ENCODE measurements at places on chromosomes 16 and 17.

- DNase-seq, result no peak
These were observed 5.1 kb downstream of the SNAI3 start for GRCh38 chr16:88681084-88681680.

- no peak for DNase-seq
These were observed 2.2 kb downstream of the ALDOC start for GRCh38 chr17:28574526-28574925.

DNA sequence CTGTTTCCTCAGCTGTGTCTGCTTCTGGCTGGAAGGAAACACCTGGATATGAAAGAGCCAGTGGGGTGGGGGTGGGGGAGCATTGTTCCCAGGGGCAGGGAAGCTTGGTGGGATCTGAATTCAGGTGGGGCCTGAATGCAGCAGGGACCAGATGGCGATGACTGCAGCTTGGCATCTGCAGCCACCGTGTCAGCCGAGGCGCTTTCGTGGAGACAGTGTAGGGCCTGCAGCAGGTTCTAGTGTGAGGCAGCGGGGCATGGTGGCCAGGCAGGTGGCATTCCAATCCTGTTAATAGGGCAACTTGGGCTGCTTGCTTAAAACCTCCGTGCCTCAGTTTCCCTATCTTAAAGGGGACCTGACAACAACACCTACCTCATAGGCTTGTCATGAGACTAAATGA lies 1.7 kb downstream of the PIK3R6 start:
- no peak for DNase-seq

DNA sequence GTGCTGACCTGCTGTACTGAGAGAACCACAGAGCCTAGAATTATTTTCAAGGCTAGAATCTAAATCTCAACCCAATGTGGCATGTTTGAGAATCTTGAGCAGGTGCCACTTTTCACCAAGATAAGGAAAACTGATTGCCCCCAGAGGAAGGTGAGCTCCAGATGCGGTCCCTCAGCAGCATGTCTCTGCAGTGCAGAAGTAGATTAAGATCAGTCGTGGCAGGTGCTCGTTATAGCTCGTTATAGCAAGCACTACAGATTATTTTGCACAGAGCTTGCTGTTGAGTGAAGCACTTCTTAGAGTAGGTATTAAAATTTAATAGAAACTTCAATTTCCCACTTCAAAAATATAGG lies 176.0 kb downstream of the AATF start:
- DNase-seq, result no peak

DNA sequence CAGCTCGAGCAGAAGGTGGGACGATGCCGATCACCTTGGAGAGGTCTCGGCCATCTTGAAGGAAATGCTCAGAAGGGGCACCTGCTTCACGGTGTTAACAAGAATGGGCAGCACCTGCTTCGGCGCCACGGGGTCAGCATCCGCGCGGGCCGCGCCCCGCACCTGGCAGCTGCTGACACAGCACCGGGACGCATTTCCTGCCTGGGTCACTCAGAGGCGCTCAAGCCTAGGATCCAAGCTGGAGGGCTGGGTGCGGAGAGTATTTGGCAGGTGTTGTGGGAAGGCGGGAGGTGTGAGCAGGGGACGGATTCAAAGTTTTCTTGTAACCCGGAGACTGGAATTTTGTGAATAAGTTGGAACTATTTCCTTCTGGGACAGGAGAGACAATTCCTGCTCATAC lies 39.3 kb upstream of the AKTIP start:
- no peak for DNase-seq

DNA sequence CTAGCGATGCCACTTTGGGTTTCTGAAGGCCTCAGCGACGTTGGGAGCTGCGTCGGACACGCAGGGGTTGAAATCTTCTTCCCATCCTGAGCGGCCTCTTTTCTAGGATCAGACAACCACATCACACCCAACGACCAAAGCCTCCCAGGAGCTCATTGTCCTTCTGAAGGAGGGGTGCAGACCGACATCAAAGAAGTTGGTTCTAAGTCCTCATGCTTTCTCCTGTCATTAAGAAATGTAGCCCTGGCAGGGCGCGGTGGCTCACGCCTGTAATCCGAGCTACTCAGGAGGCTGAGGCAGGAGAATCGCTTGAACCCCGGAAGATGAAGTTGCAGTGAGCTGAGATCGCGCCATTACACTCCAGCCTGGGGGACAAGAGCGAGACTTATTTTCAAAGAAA lies 1681.9 kb downstream of the TP53TG3F start:
- no peak for DNase-seq

- DNase-seq, result no peak
These were observed 10.8 kb upstream of the KCNH6 start for GRCh38 chr17:63512388-63512787.

DNA sequence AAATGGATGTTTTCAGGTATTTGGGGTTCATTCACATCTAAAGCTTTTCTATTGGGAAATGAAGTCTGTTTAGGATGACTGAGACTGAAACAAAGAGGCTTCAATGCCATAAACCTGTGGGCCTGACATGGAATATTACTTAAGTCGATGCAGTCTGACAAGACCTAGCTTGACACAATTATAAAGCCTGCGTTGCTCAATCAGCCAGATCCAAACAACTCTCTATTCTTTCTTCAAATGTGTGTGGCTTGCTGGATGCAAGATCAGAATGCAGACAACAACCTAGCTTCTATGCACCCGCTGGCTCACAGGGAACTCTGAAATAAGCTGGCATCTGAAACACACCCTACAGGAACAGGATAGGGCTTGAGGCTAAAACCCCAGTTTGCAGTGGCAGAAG lies 40.0 kb downstream of the RFFL start:
- no peak for DNase-seq
